ENCODE measurements at places on chromosomes 11 and 22.

GRCh38 chr11:75031771-75032549 lies 43.2 kb downstream of the NEU3 start:
- DNase-seq: peak; percentile 92

DNA sequence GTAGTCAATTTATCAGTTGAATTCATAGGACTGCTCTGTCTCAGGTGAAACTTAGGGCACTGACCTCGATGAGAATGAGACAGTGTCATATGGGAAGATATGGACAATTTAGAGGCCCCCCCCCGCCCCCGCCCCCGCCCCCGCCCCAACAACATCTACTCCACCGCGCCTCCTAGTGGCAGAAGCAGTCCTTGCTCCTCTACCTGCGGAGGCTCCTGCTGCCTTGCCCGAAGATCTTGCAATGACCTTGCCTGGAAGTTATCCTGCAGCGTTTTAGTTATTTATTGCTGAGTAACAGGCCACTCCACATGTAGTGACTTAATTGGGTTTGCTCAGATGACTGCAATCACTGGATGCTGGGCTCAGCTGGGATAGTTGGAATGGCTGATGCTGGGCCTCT lies 15.2 kb downstream of the SERPINH1 start:
- DNase-seq: peak; percentile 88

DNA sequence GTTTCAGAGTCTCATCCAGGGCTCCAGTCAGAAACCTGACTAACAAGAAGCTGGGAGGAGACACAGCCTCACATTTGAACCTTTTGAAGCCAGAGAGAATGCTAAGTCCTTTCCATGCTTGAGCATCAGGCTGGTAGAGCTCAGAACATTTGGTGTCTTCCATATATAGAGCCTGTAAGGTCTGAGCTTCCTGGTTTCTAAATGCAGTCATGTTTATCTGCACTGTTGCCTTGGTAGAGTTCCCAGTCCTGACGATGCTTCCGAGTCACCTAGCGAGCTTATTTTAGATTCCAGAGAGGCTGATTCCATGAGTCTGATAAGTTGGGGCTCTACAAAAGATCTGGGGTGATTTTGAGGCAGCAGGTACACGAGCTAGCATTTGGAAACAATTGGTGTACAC lies 68.4 kb upstream of the SORL1 start:
- DNase-seq: no peak

GRCh38 chr22:38862375-38863329 lies 9.4 kb downstream of the CBX6 start:
- DNase-seq: peak; percentile 52

- peak; percentile 92 for DNase-seq
These were observed 26.4 kb downstream of the TXN2 start for GRCh38 chr22:36454916-36455570.

- peak; percentile 75 for DNase-seq
These were observed 26.8 kb upstream of the MGAT3 start for GRCh38 chr22:39429916-39430575.

GRCh38 chr11:62463121-62463542 lies 44.3 kb downstream of the SCGB1A1 start:
- no peak for DNase-seq

GRCh38 chr11:94457118-94458029 lies 36.3 kb downstream of the MRE11 start:
- no peak for DNase-seq

DNA sequence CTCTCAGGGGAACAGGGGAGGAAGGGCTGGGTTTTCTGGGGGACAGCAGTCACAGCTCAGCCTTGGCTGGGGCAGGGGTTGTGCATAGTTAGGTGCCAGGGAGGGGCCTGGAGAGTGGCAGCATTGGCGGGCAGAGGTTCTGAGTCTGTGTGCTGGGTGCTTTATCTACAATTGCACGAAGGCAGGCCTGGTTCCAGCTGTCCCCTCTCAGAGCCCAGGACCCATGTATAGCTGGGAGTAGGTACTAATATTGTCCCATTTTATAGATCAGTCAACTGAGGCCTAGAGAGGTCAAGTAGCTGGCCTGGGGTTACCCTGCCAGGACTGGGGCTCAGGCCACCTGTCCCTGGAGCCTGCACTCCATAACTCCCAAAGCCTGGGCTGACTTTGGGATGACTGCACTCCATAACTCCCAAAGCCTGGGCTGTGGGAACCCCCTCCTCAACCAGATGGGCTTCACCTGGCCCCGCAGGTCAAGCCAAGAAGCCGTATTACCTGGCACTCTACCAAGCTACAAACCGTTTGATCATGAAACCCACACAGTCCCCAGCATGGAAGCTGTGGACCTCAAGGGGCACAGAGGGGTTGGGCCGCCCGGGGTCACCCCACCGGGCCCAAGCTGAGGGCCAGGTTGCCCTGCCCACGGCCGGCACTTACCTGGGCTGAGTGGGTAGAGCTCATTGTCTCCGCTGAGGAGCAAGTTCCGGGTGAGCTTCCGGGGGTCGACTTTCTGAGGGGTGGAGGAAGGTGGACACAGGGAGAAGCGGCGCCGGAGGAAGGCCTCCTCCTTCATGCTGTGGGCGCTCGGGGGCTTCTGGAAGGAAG lies 36.5 kb downstream of the OSBPL5 start:
- no peak for DNase-seq

DNA sequence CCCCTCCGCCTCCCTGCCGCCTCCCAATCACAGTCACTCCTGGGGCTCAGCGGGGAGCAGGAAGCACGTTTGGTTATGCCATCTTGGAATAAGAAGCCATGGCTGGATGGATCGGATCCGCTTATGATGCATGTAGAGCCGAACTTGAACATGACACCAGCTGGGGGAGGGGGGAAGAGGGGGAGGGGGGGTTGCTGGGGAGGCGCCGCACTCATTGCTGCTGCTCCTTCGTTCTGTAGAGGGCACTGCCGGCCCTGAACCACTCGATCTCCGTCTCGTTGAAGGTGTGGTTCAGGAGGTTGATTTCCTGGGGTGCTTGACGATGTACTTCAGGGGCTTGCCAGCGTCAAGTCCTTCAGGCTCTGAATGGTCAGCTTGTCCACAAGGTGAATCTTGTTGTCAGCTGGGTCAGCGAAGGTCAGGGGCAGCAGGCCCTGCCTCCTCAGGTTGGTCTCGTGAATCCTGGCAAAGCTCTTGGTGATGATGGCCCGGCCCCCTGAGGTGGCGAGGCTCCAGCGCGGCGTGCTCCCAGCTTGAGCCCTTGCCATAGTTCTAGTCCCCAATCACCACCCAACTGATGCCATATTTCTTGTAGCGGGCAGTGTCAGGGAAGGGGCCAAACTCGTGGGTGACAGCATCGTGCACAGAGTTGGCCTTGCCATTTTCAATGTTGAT lies 476.9 kb upstream of the ISX start:
- no peak for DNase-seq

GRCh38 chr11:16097543-16097942 lies 258.8 kb downstream of the SOX6 start:
- DNase-seq: no peak

DNA sequence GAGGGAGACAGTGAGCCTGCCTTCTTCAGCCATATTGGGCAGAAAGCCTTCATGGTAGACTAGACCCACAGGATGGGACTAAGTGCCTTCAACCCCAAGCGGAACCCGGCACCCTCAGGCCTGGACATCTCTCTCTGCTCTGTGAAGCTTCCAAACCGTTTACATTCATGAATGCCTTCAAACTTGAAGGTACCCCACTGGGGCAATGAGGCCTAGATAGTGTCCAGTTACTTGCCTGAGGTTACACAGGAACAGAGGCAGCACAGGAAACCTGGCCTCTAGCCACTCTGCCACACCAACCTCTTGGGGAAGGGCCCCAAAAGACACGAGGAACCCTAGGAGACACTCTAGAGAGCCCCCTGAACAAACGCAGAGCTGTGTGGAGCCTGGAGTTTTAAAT lies 14.5 kb upstream of the CYP2R1 start:
- no peak for DNase-seq

DNA sequence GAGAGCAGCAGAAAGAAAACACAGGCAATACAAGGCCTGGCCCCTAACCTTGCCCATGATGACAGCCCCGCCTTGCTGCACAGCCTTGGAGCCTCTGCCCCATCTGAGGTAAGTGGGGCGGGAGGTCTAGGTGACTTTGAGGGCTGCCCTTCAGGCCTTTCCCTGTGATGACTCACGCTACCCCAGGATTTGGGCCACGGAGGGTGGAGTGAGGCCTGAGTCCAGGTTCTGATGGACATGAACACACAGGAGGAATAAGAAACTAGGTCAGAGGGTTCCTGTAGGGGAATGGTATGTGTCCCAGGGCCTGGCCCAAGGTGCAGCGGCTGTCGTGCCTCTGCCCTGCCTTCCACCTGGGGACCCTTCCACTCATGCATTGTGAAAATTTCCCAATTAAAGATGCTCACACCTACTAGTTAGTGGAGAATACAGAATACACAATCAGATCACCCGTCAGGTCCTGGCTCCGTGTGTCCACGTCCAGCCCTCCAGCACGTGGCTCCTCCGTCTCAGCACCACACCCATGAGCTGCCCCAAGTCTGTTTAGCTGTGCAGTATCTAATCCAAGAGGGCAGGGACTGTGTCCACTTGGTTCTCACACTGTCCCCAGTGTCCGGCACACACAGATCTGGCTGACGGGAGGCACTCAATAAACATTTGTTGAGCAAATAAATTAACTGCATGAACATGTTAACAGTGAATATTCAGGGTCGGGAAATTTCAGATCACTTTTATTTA lies 111.0 kb downstream of the CHST1 start:
- DNase-seq: peak; percentile 25

DNA sequence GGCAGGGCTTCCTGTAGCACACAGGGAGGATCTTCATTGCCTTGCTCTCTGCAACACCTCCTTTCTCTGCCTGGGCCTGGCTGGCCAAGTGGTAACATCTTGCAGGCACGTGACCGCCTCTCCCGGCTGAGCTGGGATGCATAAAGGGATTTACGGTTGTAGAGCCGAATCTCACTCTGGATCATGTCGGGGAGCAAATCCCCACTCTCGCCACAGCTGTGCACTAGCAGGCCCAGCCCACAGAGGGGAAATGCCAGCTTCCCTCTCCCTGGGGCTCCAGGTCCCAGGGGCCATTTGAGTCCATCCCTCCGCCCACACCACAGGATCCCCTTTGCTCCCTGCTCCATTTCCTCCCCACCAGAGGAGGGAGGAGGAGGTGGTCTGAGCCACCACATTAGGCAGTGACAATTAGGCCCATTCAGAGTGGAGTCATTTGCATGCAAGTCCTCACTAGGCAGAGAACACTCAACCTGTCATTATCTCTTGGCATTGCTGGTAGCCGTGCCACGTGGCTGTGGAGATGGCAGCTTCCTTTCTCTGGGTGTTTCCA lies 196.7 kb downstream of the DSCAML1 start:
- DNase-seq: no peak

DNA sequence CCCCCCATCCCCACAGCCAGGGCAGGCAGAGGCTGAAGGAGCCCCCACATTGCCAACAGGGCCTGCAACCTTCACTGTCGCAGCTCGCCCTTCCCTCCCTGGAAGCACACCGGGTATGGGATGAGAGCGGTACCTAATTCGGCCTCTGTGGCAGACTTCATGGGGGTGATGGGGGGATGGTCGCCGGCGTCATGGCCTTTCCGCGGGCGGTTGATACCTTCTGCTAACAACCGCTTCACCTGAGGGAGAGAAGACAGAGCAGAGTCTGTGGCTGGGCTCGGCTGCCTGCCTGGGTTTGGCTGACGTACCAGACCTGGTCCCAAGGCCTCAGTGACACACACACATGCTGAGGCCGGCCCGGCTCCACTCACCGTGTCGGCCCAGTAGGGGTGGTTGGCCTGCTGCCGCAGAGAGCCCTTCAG lies 11.2 kb upstream of the PPM1F start:
- DNase-seq: peak; percentile 71

GRCh38 chr11:132590554-132590953 lies 941.7 kb downstream of the OPCML start:
- no peak for DNase-seq
